MCF 10A (cell line): ENCODE measurements at places on chromosomes 3 and 15. TPM values are rescaled to one million over a fixed set of nuclear protein-coding genes. Genes with fewer than 3 reads are reported as not detected.
A peak's percentile ranks its signal among the peaks of the same experiment; 100 is the strongest.

GRCh38 chr15:30038667-30039523, 43.9 kb upstream of the GOLGA8J start:
- DNase-seq, result peak; percentile 97

- DNase-seq, result no peak
These were observed 108.3 kb downstream of the OCA2 start for GRCh38 chr15:27990521-27991515.

- peak; percentile 70 for DNase-seq
These were observed 164.8 kb downstream of the ERC2 start for GRCh38 chr3:56303487-56303886.

GRCh38 chr15:95874637-95875036, 455.9 kb upstream of the NR2F2 start:
- DNase-seq, result no peak

The P2RY14 gene
- not detected in 2 replicates for total RNA-seq

- DNase-seq, result no peak
These were observed 106.3 kb downstream of the STAG1 start for GRCh38 chr3:136645915-136646314.

- DNase-seq, result peak; percentile 85
These were observed 76.0 kb downstream of the ZNF609 start for GRCh38 chr15:64536244-64536836.

The TRIM42 gene
- total RNA-seq, result not detected in 2 replicates

GRCh38 chr3:195582947-195583346, 793 bp downstream of the APOD start:
- no peak for DNase-seq

DNA sequence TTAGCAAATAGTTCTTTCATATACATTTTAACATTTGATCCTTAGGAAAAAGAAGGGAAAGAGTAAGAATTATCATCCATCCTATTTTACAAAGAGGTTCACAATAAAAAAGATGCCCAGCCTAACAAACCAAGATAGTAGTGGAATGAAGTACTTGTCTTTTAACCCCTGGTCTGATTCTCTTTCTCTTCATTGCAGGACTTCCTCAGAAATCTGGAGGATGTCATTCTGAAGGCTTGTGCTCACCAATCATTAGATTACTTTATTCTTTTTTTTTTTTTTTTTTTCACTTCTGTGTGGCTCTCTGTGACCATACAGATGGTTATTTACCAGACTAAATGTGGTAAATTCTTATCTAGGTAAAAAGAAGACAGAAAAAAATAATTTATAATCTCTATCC, 7.0 kb downstream of the HDGFL3 start:
- no peak for DNase-seq

GRCh38 chr3:58622892-58623291, 43.7 kb downstream of the FAM3D start:
- no peak for DNase-seq

GRCh38 chr3:24278543-24278942, 216.1 kb downstream of the THRB start:
- no peak for DNase-seq

DNA sequence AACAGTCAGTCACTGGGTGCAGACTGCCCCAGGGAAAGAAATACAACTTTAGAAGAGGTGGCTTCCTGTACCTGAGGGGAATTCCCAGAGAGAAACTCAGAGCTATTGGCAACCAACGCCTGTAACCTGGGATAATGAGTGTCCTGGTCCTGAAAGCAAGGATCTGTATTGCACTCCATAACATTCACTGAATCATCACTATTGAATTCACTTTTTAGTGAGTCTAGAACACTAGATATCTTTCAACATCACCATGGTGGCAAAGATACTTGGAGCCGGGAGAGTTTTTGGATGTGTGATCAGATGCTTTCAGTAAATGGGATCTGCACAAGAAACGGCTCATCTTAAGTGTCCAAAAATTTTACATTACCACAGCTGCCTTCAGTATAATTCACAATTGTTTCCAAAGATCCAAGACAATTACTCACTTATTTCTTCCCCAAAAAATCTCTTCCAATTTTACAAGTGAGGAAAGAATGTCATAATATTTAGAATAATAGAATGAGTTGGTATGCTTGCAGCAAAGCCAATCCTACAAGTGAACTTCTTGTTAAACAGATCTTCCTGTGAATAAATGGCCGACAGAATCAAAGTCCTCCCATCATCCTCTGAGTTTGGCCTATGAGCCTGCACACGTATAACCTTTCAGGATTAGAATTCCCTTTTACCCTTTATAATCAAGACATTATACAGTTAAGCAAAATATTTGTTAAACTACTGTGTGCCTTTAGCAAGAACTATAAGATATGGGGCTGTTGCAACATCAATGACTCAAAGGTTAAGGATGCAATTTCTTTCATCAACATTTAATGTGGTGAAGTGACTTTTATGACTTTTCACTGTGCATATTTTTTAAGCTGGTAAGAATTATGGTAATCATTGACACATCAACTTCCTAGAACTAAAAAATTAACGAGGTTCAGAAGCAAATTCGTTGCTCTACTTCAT, 243.3 kb upstream of the COL8A1 start:
- DNase-seq, result peak; percentile 84

The EPHA3 gene
- total RNA-seq, result not detected in 2 replicates

DNA sequence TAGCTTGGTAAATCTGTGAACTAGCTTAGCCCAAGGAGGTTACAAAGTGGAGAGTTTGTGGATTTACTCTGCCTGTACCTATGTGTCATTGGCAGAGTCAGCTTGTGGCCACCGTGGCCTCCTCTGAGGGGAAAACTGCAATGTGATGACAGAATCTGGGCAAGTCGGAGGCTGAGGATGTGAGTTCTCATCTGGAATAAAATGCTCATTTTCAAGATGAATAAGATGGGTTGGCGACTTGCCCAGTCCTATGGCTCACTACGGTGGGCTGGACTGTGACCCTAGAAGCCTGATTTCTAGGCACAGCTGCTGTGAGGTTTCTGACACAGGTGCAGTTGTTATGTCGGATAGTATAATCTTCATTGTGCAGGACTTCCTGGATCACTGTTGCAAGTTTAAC, 83.7 kb downstream of the ETV5 start:
- no peak for DNase-seq

The SKOR1 gene
- total RNA-seq, result 0.07 and 0.17 TPM in 2 replicates

The GOLGA6L7 gene
- total RNA-seq, result not detected in 2 replicates

DNA sequence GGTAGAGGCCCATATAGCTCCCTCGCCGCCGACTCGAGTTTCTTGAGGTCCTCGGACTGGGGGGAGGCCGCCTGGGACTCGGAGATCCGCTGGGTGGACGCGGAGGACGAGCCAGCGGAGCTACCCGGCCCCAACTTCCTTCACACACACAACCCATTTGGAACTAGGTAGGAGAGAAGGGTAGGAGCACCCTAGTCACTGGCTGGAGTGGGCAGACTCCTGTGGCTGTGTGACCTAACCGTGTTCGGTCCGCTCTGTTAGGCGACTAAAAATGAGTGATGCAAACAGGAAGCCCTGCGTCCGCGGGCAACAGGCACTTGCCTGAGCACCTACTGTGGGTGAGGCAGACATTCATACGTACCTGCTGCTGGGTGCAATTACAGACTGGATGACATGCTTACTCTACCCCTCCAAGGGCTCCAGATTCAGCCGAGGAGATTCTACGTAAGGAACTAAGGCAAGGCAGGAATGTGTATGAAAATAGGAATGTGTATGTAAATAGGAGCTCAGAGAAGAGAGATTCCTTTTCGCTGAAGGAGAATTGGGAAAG, 4.6 kb upstream of the SIN3A start:
- DNase-seq, result no peak

The PSTPIP1 gene
- 1.2 TPM in 2 replicates for total RNA-seq

GRCh38 chr3:146052056-146052790, 108.8 kb downstream of the PLOD2 start:
- no peak for DNase-seq

The WDR49 gene
- 0.54 and 0.98 TPM in 2 replicates for total RNA-seq

- no peak for DNase-seq
These were observed 47.4 kb downstream of the SCN5A start for GRCh38 chr3:38601956-38602550.

DNA sequence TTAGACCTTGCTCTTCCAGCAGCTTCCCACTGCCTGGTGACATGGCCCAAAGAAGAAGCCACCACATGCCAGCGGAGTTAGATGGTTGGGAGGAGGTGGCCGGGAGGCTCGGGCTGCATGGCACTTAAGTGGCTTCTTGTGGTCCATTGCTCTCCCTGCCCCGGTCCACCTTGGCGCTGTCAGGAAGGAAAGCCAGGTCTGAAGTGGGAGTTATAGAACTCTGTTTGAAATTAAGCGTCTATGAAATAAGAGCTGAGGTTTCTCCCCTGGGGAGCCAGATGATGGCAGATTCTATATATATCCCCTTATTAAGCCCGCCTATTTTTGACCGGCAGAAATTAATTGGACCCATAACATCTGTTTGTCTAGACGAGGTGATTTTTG, 61.2 kb downstream of the ITGA11 start:
- no peak for DNase-seq

The MESP2 gene
- total RNA-seq, result not detected in 2 replicates
